ENCODE measurements at places on chromosomes 1 and 21.

GRCh38 chr1:171566467-171566866, 55.6 kb upstream of the MYOCOS start:
- no peak for DNase-seq

GRCh38 chr21:28445141-28445830, 547.4 kb downstream of the LTN1 start:
- DNase-seq: no peak

- no peak for DNase-seq
Measured at GRCh38 chr1:150110116-150110515, 39.6 kb upstream of the PLEKHO1 start.

DNA sequence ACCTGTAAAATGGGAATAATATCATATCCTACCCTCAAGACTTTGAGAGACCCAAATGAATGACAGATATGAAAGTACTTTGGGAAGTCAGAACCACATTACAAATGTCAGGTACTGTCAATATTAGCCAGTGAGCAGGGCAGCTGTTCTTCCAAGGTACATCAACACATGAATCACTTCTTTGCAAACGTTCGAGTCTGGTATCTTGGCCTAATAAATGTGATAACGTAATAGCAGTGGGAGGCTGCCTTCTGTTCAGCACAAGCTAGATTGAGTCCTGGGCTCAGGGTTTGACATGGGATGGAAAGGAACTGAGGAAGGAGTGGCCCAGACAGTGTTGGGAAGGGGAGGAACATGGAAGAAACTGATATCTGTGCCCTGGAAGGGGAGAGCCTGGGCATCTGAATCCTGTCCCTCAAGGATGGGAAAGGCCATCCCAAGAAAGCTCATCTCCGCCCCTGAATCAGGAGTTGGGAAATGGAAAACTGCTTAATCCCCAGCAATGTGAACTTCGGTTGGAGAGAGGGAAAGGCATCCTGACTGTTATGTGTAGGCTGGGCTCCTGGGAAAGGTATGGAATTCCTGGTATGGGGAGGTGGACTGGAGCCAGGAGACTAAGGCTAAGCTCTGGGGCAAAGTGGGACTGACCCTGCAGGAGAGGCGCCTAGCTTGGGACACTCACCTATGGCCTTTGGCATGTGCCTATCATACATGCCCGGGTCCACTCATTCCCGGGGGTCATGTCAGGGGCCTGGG, 14.3 kb downstream of the KCNC4 start:
- DNase-seq: no peak

DNA sequence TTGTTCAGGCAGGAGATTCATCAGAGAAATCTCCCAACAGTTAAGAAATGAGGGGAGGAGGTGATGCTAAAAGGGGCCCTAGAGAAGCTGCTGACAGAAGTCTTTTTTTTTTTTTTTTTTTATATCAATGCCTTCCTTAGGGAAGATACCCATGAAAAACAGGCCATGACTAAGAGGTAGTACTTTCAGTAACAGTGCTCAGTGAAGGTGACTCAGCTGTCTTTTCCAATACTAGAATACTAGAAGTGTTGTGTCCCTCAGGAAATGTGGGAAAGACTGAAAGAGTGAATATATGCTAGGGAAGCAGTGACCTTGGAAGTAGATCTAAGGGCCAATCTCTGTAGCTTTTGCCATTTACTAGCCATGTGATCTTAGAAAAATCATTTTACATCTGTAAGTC, 52.4 kb upstream of the SLFNL1 start:
- DNase-seq: no peak

GRCh38 chr1:168555508-168556046, 11.8 kb upstream of the XCL2 start:
- DNase-seq: no peak

Measured in activated naive CD4-positive, alpha-beta T cell treated with anti-CD3 and anti-CD28 coated beads, Interleukin-2, amount 50 U/mL, for 16 hours (primary cell).